Left renal pelvis (tissue), 4 donors: ENCODE measurements at places on chromosomes 3 and 15.

- DNase-seq, result no peak
Measured at GRCh38 chr3:94794563-94794962, 731.7 kb downstream of the NSUN3 start.

GRCh38 chr15:57297163-57297593 is 79.1 kb upstream of the CGNL1 start:
- DNase-seq, result no peak

GRCh38 chr3:126365351-126366277 is 8.4 kb upstream of the KLF15 start:
- no peak for DNase-seq

- DNase-seq, result no peak
Measured at GRCh38 chr15:96146726-96147125, 183.8 kb upstream of the NR2F2 start.

GRCh38 chr15:78810362-78811123 is 721 bp downstream of the ADAMTS7 start:
- DNase-seq, result no peak

DNA sequence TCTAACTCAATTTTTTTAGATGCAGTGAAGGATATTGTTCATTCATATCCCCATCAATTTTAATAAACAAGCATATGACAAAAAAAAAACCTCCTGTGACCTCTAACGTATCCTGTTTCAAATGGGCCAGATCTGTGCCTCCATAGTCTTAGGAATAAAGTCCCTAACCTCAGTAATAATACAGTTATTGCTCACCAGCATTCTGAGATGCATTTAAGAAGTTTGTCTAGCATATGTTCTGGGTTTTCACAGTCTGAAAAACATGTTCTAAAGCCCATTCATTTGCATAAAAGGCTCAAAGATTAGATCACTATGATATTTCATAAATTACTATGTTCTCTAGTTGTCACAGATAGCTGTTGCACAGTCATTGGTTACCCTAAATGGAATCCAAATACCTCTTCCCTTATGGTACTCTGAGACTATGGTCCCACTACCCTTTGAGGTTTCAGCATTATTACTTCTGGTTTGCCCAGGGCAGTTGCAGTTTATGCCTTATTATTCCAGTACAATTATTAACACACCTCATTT is 190.1 kb downstream of the ZIC4 start:
- DNase-seq, result no peak
